ENCODE measurements at places on chromosomes 7 and 10.

GRCh38 chr7:123846217-123846891, 1.4 kb downstream of the HYAL4 start:
- DNase-seq = no peak

DNA sequence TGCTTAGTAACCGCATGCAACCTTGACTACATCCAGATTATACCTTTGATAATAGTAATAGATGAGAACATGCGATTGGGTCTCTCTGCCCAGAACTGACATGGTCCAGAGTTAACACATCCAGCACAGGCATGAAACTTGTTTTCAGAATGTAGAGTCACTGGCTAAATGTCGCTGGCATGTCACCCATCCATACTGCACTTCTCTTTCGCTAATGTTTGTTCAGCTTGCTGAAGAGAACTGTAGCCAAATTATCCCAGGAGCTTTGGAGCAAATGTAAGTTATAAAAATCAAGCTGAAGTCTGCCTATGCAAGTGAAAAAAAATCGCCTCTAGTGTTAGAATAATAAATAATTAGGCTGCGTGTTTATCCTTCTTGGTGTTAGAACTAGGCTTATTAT, 98.2 kb downstream of the PRTFDC1 start:
- no peak for DNase-seq

GRCh38 chr7:34438436-34438835, 219.6 kb upstream of the NPSR1 start:
- no peak for DNase-seq

- no peak for DNase-seq
Measured at GRCh38 chr7:721619-722248, 4.8 kb upstream of the DNAAF5 start.

DNA sequence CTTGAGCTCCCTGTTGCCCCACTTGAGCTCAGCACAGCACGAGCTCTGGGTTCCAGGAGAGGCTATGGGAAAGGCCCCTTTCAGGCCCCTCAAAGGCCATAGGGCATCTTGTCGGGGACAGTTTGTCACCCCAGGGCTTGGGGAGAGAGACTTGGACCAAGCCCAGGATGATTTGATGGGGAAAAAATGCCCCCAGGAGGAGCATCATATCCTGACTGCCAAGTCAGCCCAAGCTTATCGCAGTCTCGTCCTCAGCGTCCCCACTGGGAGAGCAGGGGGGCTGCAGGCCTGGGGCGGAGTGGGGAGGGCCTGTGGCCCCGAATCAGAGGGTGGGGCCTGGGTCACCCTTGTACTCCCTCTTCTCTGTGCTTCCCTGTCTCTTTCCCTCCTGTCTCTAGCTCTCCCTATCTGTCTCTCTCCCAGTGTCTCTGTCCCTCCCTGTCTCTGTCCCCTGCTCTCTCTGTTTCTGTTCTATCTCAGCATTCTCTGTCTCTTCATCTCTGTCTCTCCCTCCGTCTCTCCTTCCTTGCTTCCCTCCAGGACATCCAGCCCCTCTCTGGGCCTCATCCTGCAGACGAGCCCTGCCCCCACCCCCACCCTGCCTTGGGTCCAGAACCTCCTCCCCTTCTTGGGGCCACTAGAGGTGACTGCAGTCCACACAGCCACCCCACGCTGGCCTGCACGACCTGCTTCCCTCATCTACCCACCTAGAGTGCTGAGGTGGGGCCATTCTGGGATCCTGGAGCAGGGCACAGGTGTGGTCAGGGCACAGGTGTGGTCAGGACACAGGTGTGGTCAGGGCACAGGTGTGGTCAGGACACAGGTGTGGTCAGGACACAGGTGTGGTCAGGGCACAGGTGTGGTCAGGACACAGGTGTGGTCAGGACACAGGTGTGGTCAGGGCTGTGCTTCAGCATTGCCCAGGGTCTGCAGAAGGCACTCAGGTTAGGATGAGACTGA, 17.3 kb upstream of the GRIFIN start:
- DNase-seq = no peak

- peak; percentile 48 for DNase-seq
Measured at GRCh38 chr7:76358011-76358480, 745 bp downstream of the YWHAG start.

DNA sequence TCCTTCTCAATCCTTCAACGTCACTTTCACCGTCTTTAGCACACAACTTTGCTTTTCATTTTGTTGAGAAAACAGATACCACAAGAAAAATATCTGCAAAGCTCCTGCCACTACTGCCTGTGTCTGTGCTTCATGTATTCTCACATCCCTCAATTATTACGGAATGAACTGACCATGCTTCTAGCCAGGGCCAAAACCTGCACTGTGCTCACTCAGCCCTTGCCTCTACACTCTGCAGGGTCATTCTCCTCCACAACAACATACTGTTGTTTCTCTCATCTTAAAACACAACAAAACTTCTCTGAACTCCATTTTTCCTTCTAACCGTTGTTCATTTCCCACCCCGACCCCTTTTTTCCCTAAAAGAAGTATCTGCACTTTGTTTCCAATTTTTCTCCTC, 29.5 kb downstream of the BMPR1A start:
- DNase-seq = no peak

DNA sequence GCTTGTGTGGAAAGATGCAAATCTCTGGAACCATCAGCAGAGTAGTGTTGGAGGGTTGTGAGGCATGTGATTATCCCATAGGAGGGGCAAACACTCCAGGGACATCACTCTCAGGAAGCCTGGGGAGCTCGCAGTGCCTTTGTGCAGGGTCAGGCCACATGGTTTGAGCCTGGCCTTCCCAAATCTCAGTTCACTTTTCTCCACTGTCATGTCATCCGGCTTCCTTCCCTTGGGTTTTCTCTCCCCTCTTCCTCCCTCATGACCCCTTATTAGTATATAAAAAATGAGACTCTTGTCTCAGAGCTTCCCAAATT, 20.4 kb downstream of the TSPAN14 start:
- no peak for DNase-seq

- DNase-seq = no peak
Measured at GRCh38 chr7:40777730-40778312, 643.0 kb downstream of the SUGCT start.

DNA sequence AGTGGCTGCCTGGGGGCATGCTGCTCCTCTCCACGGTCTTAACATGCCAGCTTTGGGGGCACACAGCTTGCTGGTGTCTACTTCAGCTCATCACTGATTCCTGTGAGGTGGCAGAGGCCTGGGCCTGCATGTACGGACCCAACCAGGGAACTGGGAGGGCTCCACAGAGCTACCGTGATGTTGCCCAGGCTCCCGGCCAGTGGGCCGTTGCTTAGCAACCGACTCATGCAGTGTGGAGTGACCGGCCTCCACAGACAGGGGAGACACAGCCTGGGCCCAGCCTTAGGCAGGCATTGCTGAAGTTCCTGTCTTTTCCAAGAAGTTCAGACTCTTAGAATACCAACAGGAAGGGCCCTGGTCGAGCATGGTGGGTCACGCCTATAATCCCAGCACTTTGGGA, 25.8 kb upstream of the SH2B2 start:
- DNase-seq = no peak

All from activated CD4-positive, alpha-beta T cell treated with anti-CD3 and anti-CD28 coated beads, Interleukin-2, amount 50 U/mL, for 4 hours (primary cell).